ENCODE measurements at places on chromosomes 16 and 17. TPM values are rescaled to one million over a fixed set of nuclear protein-coding genes. Genes with fewer than 3 reads are reported as not detected.

DNA sequence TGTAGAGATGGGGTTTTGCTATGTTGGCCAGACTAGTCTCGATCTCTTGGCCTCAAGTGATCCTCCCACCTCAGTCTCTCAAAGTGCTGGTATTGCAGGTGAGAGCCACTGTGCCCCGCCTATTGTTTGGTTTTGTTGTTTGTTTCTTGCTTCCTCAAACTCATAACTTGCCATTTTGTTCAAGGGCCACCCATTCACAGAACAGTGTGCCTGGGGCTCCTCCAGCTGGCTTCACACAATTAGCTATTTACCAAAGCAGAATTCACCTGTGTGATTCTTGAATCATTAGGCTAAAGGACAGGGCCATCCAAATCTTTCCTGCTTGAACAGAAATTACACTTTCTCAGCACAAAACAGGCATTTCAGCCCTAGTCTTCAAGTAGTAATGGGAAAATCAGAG, 7.2 kb downstream of the ABHD15 start:
- DNase-seq, result no peak

- DNase-seq, result no peak
Observed at GRCh38 chr17:549177-550040, 165.2 kb downstream of the VPS53 start.

KRT33A gene
- not detected for total RNA-seq

GRCh38 chr16:74186561-74186971, 110.0 kb upstream of the PSMD7 start:
- no peak for DNase-seq

DNA sequence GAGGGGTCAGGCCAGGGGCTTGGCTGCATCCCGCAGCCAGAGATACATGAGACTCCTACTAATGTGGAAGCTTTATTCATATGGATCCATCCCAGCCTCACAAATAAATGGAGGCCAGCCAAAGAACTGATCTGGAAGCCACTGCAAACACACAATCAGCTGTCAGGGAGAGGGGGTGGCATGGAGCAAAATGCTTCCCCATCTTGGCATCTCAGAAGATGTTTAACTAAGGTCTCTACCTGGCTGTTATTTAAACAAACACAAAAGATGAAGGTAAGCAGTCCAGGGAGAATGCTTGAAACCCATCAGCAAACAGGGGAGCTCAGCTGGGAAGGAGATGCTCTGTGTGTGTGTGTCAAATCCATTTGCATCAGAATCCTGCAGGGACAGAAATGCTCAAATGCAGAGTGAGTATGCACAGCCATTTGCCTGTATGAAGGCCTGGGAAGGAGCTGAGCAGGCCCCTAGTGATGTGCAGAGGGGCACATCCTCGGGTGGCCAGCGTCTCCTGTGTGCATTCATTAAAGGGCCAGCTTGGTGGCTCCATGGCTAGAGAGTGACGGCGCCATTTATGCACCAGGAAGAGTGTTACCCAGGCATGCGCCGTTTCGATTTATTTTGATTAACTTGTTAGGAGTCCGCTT, 34.2 kb upstream of the IRX3 start:
- DNase-seq, result no peak

CSH2 gene
- not detected for total RNA-seq

DNA sequence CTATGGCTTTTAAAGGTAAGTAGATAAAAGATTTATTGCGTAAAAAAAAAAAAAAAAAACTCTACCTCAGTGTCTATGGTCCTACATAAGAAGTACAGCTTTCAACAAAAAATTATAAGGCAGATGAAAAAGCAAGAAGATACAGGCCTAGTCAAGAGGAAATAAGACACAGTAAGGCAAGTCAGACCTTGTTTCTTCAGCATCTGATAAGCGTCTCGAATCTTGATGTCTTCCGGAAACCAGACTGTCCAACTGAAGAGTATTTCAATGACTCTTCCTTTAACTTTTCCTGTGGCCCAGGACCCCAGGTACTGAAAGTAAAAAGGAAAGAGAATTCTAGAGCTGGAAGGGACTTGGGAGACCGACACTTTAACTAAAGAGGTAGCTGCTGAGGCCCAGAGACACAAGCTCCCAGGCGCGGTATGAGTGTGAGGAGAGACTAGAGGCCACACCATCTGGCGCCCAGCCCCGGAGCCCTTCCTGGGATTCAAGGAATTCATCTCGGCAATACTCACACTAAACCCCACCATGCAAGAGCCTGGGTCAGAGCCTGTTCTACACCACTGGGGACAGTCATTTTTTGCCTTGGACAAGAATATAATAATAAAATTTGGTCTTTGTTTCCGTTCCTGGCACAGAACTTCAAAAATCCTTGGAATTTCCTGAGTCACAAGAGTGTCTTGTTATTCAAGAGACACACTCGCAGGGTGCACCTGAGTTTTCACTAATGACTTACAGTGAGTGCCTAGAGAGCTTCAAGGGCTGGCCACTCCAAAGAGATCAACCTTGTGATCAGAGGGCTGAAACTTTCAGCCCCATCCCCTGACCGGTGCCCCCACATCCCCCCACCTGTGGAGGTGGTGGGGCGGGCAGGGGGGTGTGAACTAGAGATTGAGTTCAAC, 18.6 kb downstream of the GGA2 start:
- no peak for DNase-seq

FBXL16 gene
- total RNA-seq, result 0.32 TPM

WFDC1 gene
- 2.5 TPM for total RNA-seq

DNA sequence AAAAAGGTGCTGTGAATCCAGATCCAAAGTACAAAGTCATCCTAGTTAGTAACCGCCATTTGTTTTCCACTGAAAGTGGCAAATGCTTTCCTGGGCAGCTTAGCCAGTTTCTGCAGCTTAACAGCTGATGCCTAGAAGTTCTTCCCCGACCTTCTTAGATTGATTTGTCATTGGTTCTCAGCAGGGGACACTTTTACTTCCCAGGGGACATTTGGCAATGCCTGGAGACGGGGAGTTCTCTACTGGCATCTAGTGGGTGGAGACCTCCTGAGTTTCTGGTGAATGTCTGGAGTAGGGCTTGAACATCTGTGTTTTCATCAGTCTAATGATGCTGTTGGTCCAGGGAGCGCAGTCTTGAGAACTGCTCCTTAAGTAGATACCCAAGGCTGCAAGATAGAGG, 7.6 kb downstream of the DNAJA3 start:
- DNase-seq, result no peak
